Activated CD4-positive, alpha-beta T cell treated with anti-CD3 and anti-CD28 coated beads, Interleukin-2, amount 50 U/mL, for 24 hours (primary cell): ENCODE measurements at places on chromosomes 5 and 9.

GRCh38 chr5:10227379-10227778, 22.3 kb downstream of the ATPSCKMT start:
- no peak for DNase-seq

DNA sequence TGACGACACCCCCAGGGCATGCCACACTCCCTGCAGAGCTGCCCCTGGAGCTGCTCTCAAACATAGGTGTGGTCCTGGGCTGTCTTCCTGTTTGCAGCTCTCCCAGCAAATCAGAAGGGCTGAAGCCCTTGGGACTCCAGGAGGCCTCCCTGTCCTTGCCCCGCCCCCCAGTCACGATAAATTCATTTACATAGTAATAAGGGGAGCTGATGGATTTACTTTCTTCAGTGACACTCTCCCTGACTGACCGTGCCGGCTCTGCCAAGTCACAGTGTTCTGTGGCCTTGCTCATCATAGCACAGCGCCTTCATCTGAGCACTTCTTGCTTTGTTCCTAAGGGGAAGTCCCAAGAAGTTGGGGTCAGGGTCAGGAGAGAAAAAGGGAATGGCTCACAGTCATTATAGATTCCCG, 121.4 kb downstream of the ENC1 start:
- DNase-seq: no peak

GRCh38 chr9:97978371-97979130, 4.6 kb upstream of the ANP32B start:
- DNase-seq: no peak

DNA sequence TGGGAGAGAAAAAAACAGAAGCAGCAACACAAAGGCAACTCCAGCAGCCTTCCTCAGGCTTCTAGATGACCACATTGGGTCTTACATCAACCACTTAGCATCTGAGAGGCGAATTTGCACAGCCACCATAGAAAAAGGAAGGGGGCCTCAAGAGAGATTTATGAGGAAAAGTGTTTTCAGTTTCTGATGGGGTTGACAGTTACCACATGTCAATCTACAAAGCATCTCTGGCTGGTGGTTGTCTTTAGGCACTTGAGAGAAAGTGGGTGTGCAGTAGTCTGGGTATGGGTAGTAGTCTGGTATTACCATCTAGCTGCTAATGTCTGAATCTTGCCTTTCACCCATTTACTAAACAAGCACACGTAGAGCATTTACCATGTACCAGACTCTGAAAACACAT, 137.5 kb downstream of the BAAT start:
- no peak for DNase-seq

GRCh38 chr5:142527234-142527633, 158.7 kb downstream of the FGF1 start:
- no peak for DNase-seq

- DNase-seq: no peak
These were observed 48.7 kb downstream of the RUSC2 start for GRCh38 chr9:35538361-35539234.

GRCh38 chr9:120289990-120290975, 289.7 kb downstream of the CDK5RAP2 start:
- DNase-seq: no peak
